Activated CD8-positive, alpha-beta memory T cell treated with anti-CD3 and anti-CD28 coated beads for 1 hour (primary cell): ENCODE measurements at places on chromosomes 6 and 20.

- no peak for DNase-seq
These were observed 641.6 kb downstream of the HACE1 start for GRCh38 chr6:104218116-104218515.

- DNase-seq: no peak
These were observed 42.3 kb upstream of the GATA5 start for GRCh38 chr20:62517901-62518610.

DNA sequence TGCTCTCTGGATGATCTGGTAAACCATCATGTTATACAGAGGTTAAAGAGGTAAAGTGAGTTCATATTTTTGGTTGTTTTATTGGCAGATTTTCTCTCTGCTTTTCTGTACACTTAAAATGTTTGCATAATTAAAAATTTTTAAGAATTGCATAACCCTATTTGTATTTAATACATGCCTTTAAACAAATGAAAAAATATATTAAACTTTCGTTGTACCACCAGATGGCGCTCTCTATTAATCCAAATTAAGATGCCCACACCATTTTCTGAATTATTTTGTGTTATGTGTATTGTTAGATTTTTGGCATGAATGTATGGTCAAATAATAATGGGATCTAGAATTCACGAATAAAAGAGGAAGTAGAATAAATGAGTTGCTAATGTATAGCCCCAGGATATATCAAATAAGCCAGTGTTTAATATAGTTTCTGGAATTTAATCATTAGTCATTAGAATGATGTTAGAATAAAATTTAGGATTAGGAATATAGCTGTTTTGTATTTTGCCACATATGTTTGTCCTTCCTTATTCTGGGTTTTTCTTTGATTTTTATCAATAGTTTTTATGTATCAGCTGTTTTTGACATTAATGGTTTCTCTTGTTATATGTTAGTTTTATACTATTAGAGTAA, 38.9 kb downstream of the SMAP1 start:
- DNase-seq: no peak

DNA sequence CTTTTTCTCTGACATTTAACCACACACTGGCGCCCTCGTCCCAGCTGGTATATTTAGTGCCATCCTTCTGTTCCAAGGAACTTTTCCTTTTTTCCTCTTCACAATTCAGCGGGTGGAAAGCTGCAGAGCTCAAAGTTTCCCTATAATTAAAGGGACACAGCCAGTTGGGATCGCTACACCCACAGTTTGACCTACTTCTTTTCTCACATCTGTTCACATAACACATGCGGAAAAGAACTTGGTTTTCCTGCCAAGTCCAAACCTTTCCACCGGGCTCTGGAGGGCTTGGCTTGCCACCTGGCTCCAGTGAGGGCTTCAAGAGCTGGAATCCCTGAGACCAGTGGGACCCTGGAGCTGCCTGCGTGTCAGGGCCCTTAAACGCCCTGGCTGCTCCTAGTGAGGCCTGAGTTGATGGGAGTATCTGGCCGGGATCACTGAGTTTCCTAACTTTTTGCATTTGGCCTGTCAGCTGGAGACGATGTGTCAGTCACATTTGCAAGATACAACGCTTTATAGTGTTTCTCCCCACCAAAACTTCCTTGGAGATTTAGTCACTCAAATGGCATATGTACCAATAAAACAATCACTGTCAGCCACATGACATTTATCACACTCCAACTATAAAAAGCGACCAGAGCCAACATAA, 176.0 kb downstream of the SASH1 start:
- DNase-seq: no peak

GRCh38 chr6:6975459-6976111, 132.2 kb upstream of the RREB1 start:
- no peak for DNase-seq

DNA sequence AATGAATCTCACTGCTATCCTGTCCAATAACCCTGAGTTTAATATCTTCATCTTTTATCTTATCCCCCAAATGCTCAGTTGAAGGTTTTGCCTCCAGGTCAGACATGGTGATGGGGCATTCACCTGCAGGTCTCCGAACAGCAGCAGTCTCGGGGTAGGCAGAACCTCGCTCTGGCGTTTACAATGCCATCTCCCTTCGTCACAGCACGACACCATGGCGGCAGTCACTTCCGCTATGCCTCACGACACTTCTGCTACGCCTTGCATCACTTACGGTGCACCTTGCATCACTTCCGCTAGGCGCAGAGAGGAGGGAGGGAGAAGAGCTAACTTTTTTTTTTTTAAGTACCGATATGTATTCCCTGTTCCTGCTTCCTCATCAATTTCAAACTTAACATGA, 194.9 kb downstream of the BCAS1 start:
- no peak for DNase-seq

GRCh38 chr20:51319522-51319921, 223.0 kb downstream of the NFATC2 start:
- DNase-seq: no peak
